ENCODE measurements at places on chromosomes 1 and 21.

DNA sequence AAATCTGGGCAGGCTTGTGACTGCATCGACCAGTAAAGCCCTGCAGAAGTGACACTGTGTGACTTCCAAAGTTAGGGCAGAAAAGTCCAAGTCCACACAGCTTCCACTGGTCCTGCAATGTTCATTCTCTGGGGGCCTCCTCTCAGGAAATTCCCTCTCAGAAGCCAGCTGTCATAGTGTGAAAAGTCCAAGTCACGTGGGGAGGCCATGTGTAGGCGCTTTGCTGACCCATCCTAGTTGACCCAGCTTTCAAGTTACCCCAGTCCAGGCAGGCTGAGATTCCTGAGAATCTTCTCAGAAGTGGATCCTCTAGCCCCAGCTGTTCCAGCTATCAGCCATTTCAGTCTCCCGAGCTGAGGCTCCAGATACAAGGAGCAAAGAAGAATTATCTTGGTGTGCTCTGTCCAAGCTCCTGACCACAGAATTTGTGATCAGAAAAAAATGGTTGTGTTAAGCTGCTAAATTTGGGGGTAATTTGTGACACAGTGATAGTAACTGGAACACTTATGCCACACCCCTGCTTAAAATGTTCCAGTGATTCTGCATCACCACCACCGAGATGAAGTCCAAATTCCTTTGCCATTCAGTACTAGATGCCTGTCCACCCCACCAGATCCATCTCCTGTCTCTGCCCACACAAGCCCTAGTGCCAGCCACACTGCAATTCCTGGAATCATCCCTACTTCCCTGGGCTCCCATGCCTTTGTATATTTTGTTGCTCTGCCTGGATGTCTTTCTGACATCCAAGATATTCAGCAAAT, 2.5 kb upstream of the STUM start:
- DNase-seq = no peak

DNA sequence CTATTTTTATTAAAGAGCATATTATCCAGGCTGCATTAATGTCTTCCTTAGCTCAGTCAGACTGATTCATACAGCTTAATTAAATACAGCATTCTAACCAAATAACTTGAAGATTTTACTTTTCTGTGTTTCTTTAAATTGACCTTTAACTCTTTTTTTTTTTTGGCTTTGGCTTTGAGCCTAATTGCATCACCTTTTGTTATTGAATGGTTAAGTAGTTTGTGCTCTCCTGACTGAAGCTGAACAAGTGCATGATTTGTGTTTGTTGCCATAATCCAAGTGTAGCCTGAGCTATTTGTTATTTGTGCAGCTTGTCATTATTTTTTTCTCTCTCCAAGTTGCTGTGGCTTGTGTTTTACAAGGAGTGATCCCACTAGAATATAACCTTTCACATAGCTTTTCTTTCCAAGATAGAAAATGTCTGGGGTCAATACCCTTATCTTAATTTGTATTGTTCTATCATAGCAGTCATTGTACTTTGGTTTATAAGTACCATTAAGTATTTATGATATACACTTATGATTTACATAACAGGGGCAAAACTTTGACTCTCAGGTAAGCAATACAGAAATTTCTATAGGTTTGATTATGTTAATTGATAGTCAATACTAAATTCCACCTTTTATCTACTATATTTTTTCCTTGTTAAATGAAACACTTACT, 31.6 kb downstream of the CDC14A start:
- DNase-seq = no peak

DNA sequence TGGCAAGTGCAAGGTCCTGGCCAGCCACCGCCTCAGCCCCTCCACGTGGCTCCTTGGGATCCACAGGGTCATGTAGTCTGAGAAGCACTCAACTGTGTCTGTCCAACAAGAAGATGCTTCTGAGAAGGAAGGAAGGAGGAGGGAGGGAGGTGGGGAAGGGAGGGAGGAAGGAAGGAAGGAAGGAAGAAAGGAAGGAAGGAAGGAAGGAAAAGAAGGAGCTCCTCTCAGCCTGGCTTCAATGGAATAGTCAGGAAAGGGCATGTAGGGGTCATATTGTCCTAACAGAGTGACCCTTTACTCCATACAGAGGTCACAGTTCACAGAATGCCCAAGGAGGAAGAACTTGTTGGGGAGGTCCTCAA, 42.5 kb upstream of the TARDBP start:
- no peak for DNase-seq

- no peak for DNase-seq
Observed at GRCh38 chr1:25500694-25501093, 42.7 kb upstream of the LDLRAP1 start.

DNA sequence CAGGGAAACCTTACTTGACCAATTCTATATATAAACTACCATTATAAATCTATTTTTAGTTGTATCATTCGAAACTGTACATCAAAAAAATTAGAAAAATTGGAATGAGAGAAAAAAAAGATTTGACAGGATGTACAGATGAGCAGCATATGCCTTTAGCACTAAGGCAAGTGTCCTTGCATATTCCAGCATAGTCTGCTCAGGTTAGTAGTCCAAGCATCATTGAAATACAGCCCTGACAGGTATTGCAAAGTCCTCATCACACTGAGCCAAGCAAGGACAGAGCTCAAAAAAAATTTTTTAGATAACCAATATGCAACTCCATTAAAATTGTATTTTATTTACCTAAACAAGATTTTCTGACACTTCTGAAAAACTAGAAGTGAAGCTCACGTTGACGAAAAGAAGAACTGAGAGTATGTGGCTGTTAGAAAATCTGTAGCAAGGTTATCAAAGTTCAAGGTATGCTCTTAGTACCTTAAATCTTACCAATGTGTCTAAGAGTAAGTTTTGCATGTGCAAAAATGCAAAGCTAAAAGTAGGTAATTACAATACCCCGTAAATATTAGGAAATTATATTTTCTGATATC, 465.6 kb upstream of the ADGRL4 start:
- DNase-seq = no peak

GRCh38 chr1:64051796-64052195, 151.6 kb upstream of the UBE2U start:
- no peak for DNase-seq

- no peak for DNase-seq
Observed at GRCh38 chr1:12075195-12076114, 12.4 kb downstream of the TNFRSF8 start.

All from NCI-H1436 (cell line).